ENCODE measurements at places on chromosomes 6 and 20.

- DNase-seq, result no peak
Observed at GRCh38 chr20:24836041-24836533, 113.0 kb upstream of the CST7 start.

GRCh38 chr6:168197636-168198301 is 118.8 kb upstream of the FRMD1 start:
- no peak for DNase-seq

DNA sequence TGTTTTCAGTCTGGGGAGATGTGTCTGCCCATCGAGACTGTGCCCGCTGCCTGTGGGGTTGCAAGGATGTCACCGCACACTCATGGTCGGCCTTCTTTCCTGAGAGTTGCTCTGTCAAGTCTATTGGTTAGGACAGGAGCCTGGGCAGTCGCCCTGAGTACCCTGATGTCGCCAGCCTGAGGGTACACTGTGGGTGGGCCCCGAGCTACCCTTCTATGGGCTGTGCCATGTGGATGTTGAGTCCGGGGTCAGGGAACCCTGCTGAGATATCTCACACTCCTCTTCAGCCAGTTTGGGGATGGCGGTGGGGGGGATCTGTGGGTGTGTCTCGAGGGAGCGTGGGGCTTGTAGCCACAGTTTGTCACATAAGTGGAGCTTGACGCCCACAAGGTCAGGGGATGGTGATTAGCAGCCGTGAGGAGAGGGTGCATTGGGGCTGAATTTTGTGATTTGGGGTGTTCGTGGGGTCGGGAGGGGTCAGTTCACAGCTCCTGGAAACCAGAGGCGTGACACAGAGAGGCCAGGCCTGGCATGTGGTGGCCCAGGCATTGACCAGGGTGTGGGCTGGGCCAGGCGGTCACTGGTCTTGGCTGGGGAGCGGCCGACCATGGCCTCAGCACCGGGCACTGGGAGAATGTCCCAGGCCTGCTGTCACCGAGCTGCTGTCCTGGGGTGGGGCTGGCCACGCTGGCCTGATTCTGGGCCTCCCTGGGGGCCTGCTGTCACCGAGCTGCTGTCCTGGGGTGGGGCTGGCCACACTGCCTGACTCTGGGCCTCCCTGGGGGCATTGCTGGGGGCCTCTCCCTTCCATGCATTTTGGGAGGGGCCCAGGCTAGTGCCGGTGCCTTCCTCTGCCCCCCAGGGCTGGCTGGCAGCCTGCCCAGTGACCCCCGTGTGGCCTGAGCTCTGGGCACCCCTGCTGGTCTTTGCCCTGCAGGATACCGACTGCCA is 1.6 kb upstream of the NPBWR2 start:
- DNase-seq, result no peak

DNA sequence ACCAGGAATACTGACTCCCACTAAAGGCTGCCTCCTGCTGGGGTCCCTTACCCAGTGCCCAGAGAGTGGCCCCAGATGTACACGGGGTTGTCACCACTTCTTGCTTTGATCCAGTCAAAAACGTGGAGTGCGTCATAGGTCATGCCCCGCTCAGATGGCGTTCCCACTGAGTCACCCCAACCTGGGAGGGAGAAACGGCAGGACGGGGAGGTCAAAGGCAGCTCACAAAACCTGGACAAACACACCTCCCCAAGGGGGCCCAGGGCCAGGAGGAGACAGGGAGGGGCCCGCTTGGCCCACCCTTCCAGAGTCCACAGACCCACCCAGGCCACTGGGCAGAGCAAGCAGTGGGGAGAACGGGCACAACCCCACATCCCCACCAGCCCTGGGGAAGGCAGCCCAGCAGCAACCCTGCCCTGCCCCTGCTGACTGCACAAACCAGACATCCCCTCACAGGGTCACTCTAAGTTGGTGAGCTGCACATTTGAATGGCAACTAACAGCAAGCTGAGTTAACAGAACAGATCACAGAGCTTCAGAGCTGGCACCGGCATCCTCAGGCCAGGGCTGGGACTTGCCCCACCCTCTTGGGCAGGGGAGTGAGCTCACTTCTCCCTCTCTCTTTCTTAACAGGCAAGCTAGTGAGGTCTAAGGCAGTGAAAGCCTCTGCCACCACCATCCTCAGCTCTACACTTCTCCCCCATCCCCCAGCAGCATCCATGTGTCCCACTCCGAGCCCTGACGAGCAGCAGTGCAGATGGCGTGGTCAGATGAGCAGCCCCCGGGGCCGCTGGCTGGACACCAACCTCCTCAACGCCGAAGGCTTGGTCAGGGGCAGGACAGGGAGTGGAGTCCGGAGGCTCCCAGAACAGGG is 61.7 kb downstream of the PYGB start:
- no peak for DNase-seq

Measured in stimulated activated CD8-positive, alpha-beta memory T cell treated with anti-CD3 and anti-CD28 coated beads, Interleukin-15, amount 100 ng/mL, for 24 hours (primary cell).